Posterior cingulate gyrus (tissue), 11 donors: ENCODE measurements at places on chromosomes 6 and 20.

GRCh38 chr6:26318459-26319404 is 46.3 kb upstream of the BTN3A2 start:
- no peak for DNase-seq

- DNase-seq, result no peak
Observed at GRCh38 chr6:148770408-148771211, 23.8 kb downstream of the UST start.

GRCh38 chr6:128244751-128245405 is 275.5 kb downstream of the PTPRK start:
- no peak for DNase-seq

DNA sequence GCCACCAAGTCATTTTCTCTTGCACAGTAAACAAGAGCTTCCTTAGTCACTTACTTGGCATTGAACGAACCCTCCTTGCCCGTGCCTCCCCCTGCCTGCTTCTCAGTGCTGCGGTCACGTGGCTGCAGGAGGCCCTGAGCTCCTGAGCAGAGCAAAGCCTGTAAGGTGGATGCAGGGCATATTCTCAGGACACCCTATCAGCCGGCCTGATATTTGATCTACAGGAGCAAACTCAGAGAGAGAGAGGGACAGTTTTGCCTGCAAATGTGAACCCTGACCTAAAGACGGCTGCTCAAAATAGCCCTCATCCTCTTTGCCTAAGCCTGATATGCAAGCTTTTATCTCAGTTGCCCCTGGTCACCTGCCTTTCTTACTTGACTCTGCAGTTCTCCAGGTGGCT is 93.0 kb upstream of the POPDC3 start:
- DNase-seq, result no peak

- no peak for DNase-seq
Observed at GRCh38 chr6:111844376-111844775, 28.9 kb downstream of the FYN start.

DNA sequence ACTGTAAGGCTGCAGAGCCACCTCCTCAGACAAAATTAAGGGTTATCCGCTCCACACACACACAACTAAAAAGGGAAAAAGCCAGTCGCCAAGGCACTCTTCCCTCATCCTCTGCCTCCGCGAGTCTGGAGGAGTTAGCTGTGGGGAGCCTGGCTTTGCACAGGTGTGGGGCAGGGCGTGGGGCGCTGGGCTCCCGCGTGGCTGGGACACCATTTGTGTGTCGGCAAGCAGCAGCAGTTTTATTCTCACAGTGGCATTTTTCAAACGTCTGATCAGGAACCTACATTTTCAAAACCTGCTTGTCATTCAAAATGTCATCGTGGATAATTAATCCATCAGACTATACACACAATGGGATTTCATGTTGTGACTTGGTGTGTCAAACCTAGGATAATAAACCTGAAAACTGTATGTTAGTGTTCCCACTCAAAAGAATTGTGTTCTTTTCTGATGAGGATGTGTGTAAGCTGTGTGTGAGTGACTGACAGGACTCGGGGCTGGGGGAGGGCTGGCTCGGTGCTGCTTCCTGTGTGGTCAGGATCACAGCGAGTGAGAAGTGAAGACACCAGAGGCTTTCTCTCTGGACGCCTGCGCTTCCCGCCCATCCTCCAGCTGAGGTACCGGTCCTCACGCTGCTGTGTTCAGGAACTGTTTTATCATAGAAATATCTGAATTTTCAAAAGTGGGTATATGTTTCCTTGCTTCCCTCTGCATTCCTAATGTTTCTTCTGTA is 83.1 kb downstream of the IRF4 start:
- no peak for DNase-seq

- no peak for DNase-seq
Observed at GRCh38 chr20:47654370-47654769, 130.9 kb downstream of the SULF2 start.

DNA sequence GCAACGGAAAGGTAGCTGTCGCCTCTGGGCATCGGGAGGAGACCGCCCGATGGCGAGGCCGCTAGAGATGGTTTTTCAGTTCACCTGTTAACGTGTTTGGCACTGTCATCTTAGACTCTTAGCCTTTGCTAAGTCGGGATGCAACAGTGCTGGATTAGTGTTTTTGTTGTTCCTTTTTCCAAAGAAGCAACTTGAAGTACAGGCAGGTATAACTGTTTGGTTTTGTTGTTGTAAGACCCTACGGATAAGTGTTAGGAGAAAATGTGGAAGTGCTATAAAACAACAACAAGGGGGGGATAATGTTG is 723 bp downstream of the MANEA start:
- DNase-seq, result no peak
